ENCODE measurements at places on chromosomes 4 and X. TPM values are rescaled to one million over a fixed set of nuclear protein-coding genes. Genes with fewer than 3 reads are reported as not detected.

HMGB3 gene
- 64.2 TPM for total RNA-seq

RAI2 gene
- not detected for total RNA-seq

DMRTC1 gene
- not detected for total RNA-seq

MAGEA10 gene
- total RNA-seq, result not detected

SYNPO2 gene
- total RNA-seq, result 1.2 TPM

POU3F4 gene
- total RNA-seq, result not detected

VCX2 gene
- total RNA-seq, result not detected

REST gene
- 21.2 TPM for total RNA-seq

BCOR gene
- 21.1 TPM for total RNA-seq

PPP4R3C gene
- total RNA-seq, result not detected

MYOZ2 gene
- not detected for total RNA-seq

Measured in NCI-H460 (cell line).